ENCODE measurements at places on chromosomes 6 and 20.

- no peak for DNase-seq
Measured at GRCh38 chr20:528923-529604, 14.5 kb downstream of the CSNK2A1 start.

- no peak for DNase-seq
Measured at GRCh38 chr6:6058054-6058444, 51.3 kb upstream of the NRN1 start.

DNA sequence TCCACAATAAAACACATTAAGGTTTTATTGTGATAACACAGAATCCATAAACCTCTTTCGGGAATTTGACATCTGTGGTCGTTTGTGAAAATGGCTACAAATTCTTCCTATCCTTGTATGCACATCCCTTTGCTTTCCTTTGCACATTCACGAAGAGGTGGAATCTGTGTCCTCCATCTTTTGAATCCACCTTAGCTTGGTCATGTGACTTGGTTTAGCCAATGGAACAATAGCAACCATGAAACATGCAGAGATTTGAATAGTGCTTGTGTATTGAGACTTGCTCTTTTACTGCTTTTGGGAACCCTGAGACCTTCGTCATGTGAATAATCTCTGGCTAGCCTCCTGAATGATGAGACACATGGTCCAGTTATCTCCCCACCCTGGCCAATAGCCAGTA is 49.7 kb upstream of the NOP56 start:
- DNase-seq, result no peak

DNA sequence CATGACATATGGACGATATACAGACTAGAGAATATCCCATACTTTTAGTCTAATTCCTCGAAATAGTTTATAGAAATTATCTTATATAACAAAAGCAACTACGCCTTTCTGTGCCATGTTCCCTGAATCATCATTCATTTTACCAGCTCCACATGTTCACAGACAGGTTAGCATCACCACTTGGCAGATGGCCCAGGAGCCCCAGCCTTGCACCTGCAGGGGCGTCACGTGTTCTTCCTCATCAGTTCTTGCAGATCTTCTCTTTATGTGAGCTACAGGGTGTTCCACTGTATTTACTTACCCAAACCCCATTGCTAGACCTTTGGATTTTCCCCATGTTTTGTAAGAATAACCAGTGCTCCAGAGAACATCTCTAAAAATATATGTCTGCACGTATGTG is 12.6 kb upstream of the BNIP5 start:
- DNase-seq, result peak; percentile 23

GRCh38 chr20:64010711-64011237 is 25.2 kb upstream of the C20orf204 start:
- no peak for DNase-seq

DNA sequence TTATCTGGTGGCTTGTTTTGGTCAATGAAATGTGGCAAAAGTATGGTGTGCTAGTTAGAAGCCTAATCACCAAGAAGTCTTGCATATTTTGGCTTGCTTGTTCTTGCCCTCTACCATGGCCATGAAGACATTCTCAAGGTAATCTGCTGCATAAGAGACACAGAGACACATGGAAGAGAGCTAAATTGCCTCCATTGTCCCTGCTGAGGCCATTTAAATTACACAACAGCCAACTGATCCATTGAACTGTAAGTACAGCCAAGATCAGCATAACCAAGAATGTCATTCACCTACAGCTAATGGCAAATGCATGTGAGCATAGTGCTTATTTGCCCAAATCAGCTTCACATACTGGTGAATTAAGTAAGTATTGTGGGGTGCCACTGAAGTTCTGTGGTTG is 603.8 kb downstream of the FRK start:
- no peak for DNase-seq

DNA sequence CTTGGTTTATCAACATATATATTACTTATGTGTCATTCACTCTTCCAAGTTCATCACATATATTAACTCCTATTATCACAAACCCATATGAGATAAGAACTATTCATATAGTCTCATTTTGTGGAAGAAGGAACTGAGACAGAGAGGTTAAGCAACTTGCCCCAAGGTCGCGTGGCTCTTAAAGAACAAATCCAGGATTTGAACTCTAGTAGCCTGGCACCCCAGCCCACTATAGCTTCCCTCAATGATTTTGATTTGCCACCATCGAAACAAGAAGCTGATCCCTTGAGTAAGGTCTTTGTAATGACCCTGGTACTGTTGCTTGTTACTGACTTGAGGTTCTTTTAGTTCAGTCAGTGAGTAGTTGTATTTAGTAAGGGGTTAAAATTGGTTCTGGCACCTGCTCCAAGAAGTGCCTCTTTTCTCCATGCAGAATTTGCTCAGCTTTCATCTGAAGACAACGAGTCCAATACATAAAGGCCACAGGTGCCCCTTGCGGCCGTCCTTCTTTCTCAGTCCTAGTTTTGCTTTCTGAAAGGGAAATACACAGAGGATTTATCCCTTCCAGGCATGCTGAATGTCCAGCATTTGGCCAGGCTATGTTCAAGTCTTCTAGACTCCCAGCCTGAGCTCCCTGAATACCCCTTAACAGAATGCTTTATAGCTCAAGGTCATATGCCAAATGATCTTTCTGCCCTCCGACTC is 253.0 kb downstream of the TBC1D7 start:
- DNase-seq, result no peak

GRCh38 chr6:127186889-127187288 is 68.4 kb downstream of the RSPO3 start:
- DNase-seq, result peak; percentile 29

DNA sequence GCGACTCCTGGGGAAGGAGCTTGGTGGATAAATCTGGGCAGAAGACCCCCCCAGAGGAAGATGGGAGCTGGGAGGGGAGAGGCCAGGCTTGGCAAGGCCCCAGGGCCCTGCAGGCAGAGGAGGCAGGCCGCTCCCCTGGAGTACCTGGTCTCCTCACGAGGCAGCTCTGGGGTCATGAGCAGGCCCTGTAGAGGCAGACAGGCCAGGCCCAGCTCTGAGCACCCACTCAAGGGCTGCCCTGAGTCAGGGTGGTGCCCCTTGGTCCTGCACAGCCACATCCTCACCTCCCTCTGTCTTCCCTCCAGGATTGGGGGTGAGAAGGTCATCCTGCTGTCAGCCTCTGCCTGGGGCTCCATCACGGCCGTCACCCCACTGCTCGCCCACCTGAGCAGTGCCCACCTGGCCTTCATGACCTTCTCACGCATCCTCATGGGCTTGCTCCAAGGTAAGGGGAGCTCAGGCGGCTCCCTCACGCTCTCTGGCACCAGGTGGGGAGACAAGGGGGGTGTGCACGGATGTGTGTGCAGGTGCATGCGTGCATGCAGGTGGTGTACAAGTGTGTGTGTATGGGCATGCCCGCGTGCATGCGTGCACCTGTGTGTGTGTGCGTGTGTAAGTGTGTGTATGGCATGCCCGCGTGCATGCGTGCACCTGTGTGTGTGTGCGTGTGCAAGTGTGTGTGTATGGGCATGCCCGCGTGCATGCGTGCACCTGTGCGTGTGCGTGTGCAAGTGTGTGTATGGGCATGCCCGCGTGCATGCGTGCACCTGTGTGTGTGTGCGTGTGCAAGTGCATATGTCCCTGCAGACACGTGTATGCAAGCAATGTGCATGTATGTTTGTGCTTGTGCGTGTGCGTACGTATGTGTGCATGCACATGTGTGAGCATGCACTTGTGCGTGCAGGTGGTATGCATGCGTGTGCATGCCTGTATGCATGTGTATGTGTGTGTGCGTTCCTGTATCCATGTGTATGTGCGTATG is 4.9 kb downstream of the SLC17A9 start:
- no peak for DNase-seq

DNA sequence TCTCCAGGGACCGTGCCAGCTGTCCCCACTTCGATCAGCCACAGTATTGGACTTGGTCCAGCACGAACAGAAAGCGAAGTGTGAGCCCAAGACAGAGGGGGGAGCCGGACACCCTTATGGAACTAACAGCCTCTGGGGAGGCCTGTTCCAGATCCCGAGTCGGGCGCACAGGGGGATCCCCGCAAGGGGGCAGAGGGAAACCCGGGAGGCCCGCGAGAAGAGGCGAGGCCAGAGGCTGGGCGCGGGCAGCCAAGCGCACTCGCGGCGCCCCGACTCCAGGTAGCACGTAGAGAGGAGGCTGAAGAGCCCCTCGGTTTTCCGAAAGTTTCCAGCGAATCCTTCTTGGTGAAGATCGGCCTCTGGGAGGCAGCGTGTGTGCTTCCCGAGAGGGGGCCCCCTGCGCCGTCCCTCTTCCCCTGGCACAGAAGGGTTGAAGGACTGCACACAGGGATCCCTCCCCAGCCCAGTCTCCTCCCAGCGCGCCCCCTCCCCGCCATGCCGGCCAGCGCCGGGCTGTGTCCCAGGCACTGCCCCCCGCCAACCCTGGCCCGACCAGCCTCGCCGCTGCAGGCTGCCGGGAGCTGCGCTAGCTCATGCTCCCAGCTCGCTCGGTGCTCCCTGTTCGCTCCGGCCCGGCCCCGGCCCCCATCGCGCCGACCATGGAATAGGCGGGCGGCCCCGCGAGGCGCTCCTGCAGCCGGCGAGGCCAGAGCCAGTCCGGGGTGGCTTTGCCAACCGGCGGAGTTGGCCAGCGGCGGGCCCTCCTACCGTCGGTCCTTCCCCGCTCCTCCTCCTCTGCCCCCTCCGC is 577 bp upstream of the SLC24A3 start:
- DNase-seq, result no peak

- DNase-seq, result no peak
Measured at GRCh38 chr6:147514831-147515230, 6.3 kb downstream of the SAMD5 start.

GRCh38 chr6:135306740-135307420 is 125.8 kb downstream of the MYB start:
- no peak for DNase-seq

All from activated naive CD4-positive, alpha-beta T cell (primary cell).